ENCODE measurements at places on chromosomes 13 and 19.

DNA sequence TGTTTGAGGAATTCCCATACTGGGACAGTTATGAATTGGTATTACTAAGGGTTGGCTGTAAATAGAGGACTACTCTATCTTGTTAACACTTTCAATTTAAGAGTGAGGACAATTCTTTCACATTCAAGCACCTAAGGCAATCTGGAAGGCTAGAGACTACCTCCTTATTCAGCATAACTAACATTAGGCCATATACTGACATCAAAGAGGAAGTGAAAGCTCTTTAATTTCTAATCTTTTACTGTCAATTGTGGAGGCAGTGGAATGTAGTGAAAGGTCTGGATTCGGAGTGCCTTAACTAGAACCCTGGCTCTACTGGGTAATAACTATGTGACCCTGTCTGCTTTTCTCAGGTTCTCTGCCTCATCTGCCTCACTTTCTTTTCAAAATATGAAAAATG, 134.0 kb downstream of the UFM1 start:
- DNase-seq, result no peak

- no peak for DNase-seq
These were observed 9.7 kb upstream of the ATP11A start for GRCh38 chr13:112679932-112680677.

GRCh38 chr19:55178781-55179599, 1.1 kb downstream of the SYT5 start:
- peak; percentile 77 for DNase-seq

GRCh38 chr13:30021611-30022010, 171.2 kb upstream of the UBL3 start:
- no peak for DNase-seq

DNA sequence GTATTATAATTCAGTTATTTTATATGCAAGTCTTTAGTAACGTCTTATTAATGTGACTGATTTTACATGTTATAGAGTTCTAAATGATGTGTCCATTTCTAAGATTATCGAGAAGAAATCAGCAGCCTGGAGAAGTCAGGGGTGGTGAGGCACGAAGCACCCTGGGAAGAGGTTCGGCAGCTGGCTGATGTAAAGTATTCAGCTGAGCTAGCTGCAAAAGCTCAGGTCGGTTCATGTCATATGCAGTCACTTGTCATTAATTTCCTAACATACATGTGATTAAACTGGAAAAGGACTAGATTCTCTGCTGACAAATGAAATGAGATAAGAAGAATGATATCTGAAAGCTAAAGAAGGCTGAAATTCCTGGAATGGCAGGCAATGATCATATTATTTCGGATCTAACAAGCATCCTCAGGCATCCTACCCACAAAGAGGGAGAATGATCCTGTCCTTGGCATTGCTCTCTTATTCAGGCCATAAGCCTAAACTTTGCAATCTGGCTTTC, 383.0 kb upstream of the SLITRK1 start:
- no peak for DNase-seq

Measured in stimulated activated CD4-positive, alpha-beta T cell treated with anti-CD3 and anti-CD28 coated beads, TNF-alpha, amount 100 ng/mL, for 1 hour (primary cell).